ENCODE measurements at places on chromosomes 12 and 14.

GRCh38 chr14:90671382-90672234 is 144.6 kb downstream of the TTC7B start:
- no peak for DNase-seq

GRCh38 chr12:93591137-93591868 is 18.8 kb downstream of the SOCS2 start:
- peak; percentile 18 for DNase-seq

DNA sequence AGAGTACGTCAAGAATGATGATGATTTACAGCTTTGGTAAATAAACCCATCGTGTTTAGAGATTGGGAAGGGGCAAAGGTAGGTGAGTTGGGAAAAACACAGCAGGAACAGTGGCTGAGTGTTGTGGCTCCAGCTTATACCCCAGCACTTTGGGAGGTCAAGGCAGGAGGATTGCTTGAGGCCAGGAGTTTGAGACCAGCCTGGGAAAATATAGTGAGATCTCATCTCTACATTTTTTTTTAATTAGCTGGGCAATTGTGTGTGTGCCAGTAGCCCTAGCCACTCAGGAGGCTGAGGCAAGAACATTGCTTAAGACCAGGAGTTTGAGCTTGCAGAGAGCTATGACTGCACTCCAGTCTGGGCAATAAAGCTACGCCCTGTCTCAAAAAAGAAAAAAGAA is 77.1 kb downstream of the RASSF9 start:
- no peak for DNase-seq

DNA sequence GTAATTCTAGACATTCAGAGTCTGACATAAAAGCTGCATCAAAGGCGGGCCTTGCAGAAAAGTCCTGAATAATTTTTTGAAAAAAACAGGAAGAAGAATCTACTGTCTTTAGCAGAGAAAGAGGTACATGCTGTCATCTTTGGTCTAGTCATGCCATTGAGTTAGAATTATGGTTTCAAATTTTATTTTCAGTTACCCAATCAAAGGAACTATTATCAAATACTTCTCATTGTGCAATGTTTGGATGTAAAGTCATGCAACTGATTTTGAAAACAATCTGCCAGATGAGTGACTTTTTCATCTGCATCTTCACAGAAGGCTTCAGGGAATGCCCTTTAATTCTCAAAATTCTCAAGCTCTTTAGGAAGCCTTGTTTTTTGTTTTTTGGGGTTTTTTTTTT is 803.5 kb downstream of the FLRT2 start:
- DNase-seq = no peak

DNA sequence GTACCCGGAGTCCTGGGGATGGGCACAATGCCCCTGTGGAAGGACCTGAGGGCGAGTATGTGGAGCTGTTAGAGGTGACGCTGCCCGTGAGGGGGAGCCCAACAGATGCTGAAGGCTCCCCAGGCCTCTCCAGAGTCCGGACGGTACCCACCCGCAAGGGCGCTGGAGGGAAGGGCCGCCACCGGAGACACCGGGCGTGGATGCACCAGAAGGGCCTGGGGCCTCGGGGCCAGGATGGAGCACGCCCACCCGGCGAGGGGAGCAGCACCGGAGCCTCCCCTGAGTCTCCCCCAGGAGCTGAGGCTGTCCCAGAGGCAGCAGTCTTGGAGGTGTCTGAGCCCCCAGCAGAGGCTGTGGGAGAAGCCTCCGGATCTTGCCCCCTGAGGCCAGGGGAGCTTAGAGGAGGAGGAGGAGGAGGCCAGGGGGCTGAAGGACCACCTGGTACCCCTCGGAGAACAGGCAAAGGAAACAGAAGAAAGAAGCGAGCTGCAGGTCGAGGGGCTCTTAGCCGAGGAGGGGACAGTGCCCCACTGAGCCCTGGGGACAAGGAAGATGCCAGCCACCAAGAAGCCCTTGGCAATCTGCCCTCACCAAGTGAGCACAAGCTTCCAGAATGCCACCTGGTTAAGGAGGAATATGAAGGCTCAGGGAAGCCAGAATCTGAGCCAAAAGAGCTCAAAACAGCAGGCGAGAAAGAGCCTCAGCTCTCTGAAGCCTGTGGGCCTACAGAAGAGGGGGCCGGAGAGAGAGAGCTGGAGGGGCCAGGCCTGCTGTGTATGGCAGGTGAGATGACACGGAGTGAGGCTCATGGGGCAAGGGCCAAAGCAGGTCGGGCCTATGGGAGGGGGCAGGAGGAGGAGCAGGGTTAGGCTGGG is 4.5 kb downstream of the ARHGEF40 start:
- no peak for DNase-seq

DNA sequence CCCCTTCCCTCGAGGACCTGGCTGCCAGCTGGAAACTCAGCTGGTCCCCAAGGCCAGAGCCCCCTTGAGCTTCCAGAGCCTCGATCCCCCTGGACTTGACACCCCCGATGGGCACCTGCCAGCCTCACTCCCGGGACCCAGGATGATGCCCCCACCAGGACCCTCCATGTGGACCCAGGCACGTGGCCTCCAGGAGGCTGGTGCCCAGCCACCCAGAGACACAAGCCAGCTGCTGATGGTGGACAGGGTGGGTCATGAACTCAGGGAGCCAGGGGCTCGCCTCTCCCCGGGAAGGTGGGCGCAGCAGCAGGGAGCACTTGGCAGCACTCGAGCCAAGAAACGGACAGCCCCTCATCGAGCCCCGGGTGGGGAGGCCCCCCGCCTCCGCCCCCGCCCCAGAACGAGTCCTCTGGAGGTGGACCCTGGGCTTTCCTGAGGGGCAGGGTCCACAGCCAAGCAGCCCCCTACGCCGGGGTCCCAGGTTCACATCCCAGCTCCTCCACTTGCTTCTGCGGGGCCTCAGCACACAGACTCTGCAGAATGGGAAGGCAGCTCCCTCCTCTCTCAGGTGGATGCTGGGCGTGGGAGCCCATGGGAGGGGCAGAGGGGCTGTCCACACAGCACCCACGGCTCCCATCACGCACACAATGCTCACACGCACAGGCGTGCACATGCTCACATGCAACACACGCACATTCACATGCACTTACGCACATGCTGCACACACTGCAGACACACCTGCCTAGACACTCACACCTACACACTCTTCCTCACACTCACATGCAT is 12.1 kb downstream of the C14orf180 start:
- DNase-seq = no peak

GRCh38 chr14:23929136-23929535 is 24.4 kb upstream of the DHRS4 start:
- no peak for DNase-seq

DNA sequence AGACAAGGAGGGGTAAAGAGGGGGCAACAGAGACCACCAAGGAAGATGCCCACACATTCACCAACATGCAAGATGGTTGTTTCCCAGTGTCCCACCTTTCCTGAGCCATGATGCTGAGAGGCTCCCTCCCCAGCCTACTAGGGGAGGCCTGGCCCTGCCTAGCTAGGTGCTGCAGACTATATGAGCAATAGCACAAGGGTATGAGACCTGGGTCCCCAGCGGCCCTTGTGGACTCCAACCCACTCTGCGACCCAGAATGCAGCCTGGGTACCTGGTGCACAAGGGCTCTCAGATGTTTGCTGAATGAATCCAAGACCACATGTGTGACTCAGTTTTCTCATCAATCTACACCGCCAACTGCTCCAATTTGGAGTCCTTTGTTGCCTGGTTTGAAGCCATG is 13.9 kb downstream of the TGFB3 start:
- DNase-seq = no peak

- DNase-seq = no peak
Observed at GRCh38 chr12:131872154-131873051, 22.0 kb upstream of the ULK1 start.

DNA sequence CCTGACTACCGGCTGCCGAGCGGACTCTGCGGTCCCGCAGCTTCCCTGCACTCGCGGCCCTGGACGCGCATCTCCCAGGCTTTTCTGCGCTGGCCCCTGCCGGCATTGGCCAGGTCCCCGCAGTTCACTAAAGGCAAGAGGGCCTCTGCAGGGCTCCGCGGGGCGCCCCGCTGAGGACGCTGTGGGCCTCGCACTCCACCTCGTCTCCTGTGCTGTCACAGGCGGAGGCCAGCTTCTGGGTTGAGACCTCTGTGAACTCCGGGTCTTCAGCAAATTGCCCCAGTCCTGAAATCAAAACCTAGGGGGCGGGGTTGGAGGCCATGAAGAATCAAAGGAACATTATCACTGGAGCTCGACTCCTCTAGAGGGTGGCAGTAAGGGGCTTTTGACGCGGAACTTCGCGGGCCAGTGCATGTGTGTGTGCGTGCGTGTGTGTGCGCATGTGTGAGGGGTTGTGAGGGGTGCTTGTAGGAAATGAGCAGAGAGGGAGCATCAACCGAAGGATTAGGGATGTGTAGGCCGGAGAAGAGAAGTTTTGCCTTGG is 68.5 kb upstream of the CAPRIN2 start:
- DNase-seq = peak; percentile 25

GRCh38 chr14:93548102-93548843 is 117.5 kb downstream of the UNC79 start:
- no peak for DNase-seq

DNA sequence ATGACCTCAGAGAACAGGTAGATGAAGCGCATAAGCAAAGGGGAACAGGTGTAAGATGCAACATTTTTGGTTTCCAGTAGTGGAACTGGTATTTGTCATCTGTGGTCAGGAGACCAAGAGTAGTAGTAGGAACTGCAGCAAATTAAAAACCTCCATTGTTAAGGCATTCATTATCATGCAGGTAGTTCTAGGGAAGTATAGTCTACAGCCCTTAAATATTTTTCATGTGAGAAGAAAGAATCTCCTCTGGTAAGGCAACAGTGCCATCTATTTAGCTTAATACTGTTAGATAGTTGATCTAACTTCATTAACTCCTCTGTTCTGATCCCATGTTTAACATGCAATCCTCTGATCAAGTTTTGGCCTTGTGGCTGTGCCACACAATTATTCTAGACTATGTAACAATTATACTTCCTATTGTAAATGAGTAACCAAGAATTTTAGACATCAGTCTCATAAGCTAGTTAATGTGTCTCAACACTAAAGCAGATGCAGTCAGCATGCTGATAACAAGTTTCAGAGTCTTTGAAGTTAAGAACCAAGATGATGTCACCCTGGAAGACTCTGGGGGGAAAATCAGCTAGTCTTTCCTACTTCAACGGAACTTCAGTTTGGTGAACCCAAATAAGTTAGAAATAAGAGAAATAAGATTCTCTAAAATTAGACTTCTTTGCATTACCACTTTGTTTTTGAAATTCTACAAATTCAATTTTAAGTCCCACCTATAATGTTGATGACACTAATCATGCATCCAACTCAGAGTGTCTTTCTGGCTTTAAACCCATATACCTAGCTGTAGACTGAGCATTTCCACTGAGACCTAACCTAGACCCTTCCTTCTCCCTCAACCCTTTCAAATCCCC is 70.9 kb downstream of the STXBP6 start:
- DNase-seq = no peak

GRCh38 chr14:72333357-72333756 is 401.1 kb downstream of the RGS6 start:
- no peak for DNase-seq

DNA sequence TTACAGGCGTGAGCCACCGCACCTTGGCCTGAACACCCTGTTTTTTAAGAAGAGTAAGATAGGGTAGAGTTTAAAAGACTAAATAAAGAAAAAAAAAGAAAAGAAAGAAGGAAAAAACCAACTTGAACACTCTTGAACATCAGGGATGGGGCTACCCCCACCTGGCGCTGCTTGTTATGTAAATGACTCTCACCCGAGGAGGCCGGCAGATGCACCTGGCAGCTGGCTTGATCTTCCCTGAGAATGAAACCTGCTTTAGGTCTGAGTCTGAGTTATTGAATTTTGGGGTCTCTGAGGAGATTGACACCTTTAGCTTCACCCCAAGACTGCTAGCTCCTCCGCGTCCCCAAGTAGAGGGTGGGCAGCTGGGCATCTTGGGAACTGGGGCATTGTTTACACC is 15.5 kb upstream of the MEG3 start:
- no peak for DNase-seq

DNA sequence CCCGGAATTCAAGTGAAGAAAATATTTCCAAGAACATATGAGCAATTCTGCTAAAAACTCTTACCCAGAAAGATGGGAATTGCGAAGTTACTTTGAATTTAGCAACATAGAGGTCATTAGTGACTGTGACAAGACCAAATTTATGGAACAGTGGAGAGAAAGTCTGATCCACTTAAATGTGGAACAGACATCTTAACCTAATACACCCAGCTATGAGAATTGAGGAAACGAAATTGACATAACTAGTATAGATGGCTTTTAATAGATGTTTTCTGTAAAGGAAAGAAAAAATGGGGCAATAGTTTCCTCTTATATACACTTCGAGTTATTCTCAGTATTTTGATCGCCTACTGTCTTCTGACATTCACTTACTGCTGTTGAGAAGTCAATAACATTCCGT is 4.6 kb downstream of the OVCH1 start:
- DNase-seq = no peak

GRCh38 chr12:64585104-64585503 is 25.2 kb upstream of the RASSF3 start:
- no peak for DNase-seq

DNA sequence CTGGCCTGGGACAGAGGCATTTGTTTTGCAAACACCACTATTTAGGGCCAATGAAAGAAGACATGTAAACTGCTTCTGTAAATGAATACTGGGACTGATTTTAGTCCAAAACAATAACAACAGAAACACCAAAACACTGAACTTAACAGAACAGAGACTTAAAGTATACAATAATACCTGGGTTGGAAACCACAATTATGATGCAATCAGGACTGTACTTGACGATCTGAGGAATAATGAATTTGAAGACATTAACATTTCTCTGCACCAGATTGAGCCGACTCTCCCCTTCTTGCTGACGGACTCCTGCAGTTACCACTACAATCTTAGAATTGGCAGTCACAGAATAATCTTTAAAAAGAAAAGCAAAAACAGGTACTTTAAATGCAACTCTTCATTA is 13.9 kb downstream of the LDHB start:
- no peak for DNase-seq

GRCh38 chr12:57803319-57803893 is 15.1 kb downstream of the AVIL start:
- peak; percentile 42 for DNase-seq

GRCh38 chr12:104181313-104181712 is 34.3 kb upstream of the TXNRD1 start:
- no peak for DNase-seq

GRCh38 chr12:85308374-85308773 is 28.4 kb downstream of the ALX1 start:
- no peak for DNase-seq

DNA sequence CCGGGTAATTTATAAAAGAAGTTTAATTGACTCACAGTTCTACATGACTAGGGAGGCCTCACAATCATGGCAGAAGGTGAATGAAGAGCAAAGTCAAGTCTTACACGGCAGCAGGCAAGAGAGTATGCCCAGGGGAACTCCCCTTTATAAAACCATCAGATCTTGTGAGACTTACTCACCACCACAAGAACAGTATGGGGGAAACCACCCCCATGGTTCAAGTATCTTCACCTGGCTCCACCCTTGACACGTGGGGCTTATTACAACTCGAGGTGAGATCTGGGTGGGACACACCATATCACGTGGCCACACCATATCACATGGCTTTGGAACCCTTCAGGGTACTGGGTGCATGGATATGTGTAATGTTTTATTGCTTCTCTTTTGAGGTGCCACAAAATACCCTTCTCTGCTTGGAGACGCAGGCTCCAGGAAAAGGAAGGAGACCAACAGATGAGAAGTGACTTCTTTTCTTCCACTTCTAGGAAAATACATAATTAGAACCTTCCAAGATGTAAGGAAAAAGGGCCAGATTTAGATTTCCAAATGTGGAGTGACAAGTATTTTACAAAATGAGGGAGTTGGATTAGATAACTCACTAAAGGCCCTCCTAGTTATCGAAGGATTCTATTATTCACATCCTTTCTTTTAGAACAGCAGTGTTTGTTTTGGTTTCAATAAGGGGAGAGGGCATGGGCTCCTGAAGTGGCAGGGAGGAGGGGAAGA is 33.1 kb upstream of the ETFBKMT start:
- no peak for DNase-seq

GRCh38 chr12:3161861-3162260 is 84.7 kb downstream of the TSPAN9 start:
- DNase-seq = no peak
